ENCODE measurements at places on chromosomes 6 and 20.

- no peak for DNase-seq
These were observed 55.6 kb downstream of the THEMIS start for GRCh38 chr6:127845242-127845641.

- DNase-seq = no peak
These were observed 49.3 kb upstream of the MTRF1L start for GRCh38 chr6:153051801-153052200.

DNA sequence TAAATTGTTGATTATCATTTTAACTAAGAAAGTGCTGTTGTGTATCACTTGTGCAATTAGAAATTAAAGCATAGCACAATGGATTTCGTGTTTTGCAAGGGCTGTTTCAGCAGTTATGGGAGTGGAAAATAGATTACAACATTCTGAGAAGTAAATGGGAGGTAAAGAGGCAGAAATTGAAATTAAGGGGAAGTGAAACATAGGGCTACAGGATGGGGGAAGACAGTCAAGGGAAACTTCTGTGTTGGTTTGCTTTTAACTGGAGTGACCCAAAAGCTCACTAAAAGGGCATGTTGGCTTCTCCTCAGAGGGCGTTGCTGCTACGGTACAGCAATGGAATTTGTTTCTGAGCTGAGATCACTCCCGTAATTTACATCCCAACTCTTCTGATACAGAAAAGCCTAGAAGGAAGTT is 147.5 kb downstream of the BCAS1 start:
- no peak for DNase-seq

GRCh38 chr20:52129611-52130010 is 62.0 kb downstream of the ZFP64 start:
- no peak for DNase-seq

DNA sequence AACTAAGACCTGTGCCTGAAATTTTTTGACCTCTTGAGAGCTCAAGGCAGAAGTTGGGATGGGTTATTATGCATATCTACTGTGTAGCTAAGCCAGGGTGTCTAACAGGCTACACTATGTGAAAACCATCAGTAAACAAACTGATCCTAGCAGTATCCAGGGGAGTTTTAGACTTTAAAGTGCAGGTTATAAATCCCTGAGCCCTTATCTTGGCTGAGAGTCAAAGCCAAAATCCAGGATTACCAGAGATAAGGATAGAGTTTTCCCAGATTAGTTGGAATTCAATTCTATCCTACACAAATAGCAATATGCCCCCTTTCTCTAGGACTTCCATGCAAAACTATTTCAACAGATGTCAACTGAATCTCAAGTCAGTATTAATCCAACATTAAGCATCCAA is 1229.7 kb downstream of the GRIK2 start:
- DNase-seq = no peak

Data from SK-N-MC (cell line).